ENCODE measurements at places on chromosomes 5 and 9.
A peak's percentile ranks its signal among the peaks of the same experiment; 100 is the strongest.

GRCh38 chr9:136773386-136774044, 9.2 kb upstream of the LCN15 start:
- DNase-seq = peak; percentile 31

GRCh38 chr9:81526587-81526986, 162.8 kb downstream of the TLE1 start:
- no peak for DNase-seq

DNA sequence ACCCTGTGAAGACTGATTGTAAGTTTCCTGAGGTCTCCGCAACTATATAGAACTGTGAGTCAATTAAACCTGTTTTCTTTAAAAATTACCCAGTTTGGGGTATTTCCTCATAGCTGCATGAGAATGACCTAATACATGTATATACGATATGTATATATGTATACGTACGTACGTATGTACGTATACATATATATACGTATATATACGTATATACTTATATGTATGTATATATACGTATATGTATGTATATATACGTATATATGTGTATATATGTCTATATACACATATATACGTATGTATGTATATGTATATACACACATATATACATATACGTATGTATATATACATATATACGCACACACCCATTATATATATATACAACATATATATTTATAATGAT, 1153.0 kb upstream of the CDH18 start:
- DNase-seq = no peak

GRCh38 chr9:20236676-20237075, 385.6 kb downstream of the MLLT3 start:
- no peak for DNase-seq

GRCh38 chr5:10678244-10678643, 82.8 kb downstream of the DAP start:
- DNase-seq = no peak

DNA sequence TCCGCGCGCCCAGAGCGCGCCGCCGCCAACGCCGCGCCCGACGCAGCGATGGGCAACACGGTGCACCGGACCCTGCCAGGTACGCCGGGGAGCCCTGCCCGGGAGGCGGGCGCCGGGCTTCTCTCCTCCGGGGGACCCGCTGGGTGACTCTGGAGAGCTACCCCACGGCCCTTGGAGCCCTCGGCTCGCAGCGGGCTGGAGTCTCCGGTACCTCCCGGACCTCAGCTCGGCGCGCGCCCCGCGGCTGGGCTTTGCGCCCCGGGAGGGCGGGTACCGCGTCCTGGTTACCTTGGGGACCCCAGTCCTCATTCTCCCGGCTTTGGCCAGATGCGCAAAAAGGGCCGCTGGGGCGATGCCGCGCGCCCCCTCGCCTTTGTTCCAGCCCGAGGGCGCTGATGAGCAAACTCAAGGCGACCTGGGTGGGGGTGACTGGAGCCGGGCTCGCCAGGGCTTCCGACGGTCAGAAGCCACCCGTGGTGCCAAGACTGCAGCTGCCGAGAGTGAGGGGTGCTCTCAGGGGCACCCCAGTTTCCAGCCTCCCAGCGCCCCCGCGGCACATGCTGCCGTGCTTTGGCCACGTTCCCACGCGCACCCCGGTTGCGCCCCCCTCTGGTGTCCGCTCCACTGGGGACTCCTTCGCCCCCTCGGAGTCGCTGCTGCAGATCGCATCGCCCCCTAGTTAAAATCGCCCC, 442 bp downstream of the NEURL1B start:
- peak; percentile 13 for DNase-seq

- no peak for DNase-seq
These were observed at the start of gene FGF1 for GRCh38 chr5:142685418-142686209. Gene FGF1, minus strand, starts transcription at chr5:142686090. Its CDS starts 71,963 bp downstream, at chr5:142614127.

- no peak for DNase-seq
These were observed 104.4 kb downstream of the SMARCA2 start for GRCh38 chr9:2119566-2119965.

- DNase-seq = no peak
These were observed 510.0 kb downstream of the GADD45G start for GRCh38 chr9:90114641-90115425.

DNA sequence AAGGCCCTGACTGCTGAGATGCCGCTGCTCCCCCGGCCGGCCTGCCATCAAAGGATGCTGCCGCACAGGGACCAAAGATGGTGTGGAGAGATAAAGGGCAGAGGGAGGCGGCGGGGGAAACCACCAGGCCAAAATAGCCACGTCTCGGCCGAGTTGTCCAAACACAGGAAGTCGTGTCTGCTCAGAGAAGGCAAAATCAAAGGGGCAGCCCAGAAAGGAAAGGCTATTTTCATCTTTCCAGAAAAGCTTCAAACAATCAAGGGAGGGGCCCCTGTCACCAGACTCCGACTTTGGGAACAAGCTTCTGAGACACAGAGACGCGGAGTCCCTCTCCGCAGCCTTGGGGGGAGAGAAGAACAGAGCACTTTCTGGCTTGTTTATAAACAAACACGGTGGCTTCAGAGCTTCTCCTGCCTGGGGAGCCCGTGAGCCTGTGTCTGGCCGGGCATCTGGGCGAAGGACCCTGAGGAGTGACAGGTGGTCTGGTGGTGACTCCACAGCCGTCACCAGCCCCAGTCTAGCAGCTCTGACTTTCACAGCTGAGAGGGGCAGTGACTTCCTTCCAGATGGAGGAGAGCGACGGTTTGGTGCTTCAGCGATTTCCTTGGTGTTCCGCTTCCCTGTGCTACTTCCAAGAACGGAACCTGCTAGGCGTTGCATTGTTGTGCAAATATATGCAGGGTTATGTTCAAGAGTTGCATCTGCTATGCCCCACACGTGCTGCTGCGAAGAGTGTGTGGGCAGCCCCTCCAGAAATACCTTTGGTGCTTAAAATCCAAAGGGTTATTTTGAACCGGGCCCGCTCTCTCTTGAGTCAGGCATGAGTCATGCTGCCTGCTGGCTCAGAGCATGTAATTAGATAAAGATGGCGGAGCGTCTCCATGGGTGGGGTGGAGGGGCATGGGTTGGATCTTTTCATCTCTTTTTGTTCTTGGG, 24.0 kb downstream of the ADAMTSL2 start:
- DNase-seq = peak; percentile 30

DNA sequence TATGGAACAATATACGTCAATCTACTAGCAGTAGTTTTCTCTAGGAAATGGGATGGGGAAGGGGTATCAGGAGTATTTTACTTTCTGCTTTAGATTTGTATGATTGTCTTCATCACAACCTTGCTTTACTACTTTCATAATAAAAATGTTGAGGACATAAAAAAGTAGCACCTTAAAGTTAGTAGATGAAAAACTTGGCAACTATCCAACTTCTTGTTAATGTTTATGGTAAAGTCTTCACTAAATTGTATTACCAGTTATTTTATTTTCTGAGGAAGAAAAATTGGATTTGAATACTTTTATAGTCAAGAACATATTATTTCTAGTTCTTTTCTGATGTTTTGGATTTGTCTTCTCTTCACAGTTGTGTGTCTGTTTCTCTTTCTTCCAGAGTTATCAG, 372.1 kb downstream of the ARRDC3 start:
- no peak for DNase-seq

DNA sequence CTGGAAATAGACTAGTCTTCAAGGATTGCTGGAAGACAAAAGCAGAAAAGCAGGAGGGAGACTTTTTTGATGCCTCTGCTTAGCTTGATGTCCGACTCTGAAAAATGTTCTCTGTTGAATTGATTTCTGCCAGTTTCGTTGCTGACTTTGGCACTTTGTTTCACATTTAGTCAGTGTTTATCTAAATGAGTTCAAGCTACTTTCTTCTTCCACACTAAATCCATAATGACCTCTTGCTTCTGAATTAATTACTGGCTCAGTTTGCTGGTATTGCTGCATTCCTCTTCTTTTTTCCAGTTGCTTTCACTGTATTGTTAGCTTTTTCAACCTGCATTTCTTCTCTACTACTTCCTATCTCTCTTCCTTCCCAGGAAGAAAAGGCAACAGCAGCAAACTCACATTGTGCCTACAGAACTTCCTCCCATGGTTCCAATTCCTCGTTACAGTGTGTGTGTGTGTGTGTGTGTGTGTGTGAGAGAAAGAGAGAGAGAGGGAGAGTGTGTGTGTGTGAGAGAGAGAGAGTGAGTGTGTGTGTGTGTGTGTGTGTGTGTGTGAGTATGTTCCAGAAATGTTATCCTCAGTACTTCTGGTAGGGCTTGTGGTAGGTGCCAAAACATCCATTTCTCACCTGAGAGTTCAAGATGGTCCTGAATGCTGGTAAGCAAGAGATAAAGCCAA, 234.8 kb downstream of the CSNK1G3 start:
- DNase-seq = no peak

GRCh38 chr5:86864051-86864450, 246.3 kb downstream of the COX7C start:
- no peak for DNase-seq

- no peak for DNase-seq
These were observed 43.3 kb downstream of the FGF10 start for GRCh38 chr5:44345871-44346270.

DNA sequence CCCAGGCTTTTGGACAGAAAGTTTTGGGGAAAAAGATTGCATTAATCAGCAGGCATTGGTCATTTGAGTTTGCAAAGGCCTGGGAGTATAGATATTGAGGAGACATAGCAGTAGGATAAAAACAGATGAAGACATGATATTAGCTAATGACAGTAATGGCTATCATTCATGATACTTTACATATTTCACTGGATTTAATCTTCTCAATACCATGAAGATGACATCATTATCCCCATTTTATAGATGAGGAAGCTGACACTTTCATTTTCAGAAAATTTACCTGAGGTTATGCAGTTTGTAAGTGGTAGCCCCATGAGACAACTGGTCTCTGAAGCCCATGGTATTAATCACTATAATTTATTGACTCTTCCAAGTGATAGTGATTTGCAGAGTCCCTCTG, 23.0 kb downstream of the GLRA1 start:
- no peak for DNase-seq

DNA sequence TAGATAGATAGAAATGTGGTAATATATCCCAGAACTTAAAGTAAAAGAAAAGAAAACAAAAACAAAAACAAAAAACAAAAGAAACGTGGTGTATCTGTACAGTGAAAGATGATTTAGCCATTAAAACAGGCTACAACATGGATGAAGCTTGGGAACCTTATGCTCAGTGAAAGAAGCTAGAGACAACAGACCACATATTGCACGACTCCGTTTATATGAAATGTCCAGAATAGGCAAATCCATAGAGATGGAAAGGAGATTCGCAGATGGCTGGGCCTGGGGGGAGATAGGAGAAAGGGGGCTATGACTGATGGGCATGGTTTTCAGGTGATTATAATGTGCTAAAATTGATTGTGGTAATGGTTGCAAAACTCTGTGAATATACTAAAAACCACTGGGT, 86.6 kb downstream of the ROR2 start:
- no peak for DNase-seq

- DNase-seq = no peak
These were observed 67.9 kb downstream of the EPB41L4A start for GRCh38 chr5:112351225-112351624.

GRCh38 chr5:160649304-160649703, 202.7 kb downstream of the ATP10B start:
- DNase-seq = no peak

DNA sequence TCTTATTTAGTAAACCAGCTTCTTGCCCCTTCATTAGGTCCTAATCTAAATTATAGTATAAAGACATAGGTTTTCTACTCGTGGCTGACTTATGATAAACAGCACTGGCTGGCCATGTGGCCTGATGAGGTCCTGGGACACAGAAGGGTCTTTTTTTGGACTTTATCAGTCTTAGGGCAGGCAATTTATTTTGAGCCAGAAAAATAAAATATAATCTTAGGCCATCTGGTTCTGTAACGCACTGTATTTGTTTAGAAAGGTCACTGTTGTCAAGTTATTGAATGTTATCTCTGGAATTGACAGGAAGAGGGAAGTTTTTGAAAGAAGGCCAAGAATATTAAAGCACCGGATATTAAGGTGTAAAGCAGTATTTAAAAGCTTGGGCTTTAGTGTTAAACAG, 53.9 kb downstream of the RFX3 start:
- DNase-seq = no peak

DNA sequence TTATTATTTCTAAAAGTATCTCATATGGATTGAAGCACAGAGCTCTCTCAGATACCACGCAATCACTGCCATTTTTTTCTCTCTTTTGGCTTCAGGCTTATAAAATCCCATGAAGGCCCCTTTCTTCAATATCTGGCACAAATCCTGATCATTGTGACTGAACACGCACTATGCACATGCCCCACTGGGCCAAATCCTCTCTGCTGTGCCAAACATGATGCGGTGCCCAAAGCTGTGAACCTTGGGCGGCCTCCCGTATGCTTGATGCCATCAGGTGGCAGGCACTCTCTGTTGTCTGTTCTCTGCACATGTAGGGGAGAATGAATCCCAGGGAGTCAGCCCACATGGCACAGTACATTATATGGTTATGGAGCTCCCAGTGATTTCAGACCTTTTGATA, 375.0 kb upstream of the RGMB start:
- no peak for DNase-seq

DNA sequence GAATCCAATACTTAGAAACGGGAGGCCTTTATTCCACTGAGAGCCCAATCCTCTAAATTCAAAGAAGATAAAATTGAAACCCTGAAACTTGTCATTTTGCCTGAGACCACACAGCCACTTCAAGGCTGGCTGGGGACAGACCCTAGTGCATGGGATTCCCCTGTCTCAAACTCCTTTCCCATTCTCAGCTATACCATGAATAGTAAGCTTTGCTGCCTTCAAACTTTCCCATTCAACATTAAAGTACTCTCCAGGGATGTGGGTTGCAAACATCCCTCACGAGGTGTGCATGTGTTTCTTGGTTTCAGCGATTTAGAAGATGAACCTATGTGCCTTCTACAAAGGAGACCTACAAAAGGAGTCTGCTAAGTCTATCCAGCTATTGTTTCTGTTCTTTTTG, 64.6 kb downstream of the GABRB2 start:
- DNase-seq = no peak

DNA sequence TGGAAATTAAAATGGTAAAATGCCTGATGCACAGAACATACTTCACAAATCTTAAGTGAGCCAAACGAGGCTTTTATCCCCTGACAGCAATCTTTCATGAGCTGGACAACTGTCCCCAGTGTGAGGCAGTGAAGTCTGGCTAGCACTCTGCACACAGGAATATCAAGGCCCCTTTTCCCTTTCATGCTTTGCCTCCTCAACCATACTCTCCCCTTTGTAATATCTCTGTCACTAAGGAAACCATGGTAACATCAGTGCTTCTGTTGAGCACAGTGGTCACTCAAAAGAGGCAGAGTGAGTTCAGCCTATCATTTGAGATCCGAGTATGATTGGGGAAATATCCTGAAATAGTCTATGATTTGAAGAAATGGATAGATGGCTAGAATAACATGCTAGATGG, 318.3 kb downstream of the ENC1 start:
- DNase-seq = no peak

- no peak for DNase-seq
These were observed 133.9 kb downstream of the PAM start for GRCh38 chr5:102889033-102889432.

- DNase-seq = peak; percentile 33
These were observed 75.8 kb upstream of the CDH12 start for GRCh38 chr5:22928821-22929482.

DNA sequence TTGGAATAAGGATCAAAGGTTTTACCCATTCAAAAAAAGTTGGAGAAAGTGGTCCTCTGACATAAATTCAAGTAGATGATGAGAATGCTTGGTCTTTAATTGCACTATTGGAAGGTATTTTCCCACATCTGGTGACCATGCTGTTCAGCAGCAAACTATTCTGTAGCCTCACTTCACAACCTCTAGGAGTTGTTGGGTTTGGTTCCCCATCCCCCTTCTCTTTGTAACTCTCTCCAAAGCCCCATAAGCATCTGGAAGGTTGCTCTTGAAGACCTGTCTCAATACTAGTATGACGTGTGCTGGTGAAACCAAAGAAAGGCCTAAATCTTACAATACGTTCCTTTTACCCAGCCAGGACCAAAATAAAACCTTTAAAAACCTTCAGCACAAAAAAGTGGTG, 8.5 kb downstream of the RGMB start:
- no peak for DNase-seq

All from NCI-H2171 treated with DMSO at 0.1 percent for 48 hours (cell line).